ENCODE measurements at places on chromosomes 3 and 15.

GRCh38 chr3:163508206-163508605 is 1570.1 kb downstream of the SI start:
- DNase-seq, result no peak

- no peak for DNase-seq
Measured at GRCh38 chr3:59072681-59073080, 22.9 kb upstream of the CFAP20DC start.

DNA sequence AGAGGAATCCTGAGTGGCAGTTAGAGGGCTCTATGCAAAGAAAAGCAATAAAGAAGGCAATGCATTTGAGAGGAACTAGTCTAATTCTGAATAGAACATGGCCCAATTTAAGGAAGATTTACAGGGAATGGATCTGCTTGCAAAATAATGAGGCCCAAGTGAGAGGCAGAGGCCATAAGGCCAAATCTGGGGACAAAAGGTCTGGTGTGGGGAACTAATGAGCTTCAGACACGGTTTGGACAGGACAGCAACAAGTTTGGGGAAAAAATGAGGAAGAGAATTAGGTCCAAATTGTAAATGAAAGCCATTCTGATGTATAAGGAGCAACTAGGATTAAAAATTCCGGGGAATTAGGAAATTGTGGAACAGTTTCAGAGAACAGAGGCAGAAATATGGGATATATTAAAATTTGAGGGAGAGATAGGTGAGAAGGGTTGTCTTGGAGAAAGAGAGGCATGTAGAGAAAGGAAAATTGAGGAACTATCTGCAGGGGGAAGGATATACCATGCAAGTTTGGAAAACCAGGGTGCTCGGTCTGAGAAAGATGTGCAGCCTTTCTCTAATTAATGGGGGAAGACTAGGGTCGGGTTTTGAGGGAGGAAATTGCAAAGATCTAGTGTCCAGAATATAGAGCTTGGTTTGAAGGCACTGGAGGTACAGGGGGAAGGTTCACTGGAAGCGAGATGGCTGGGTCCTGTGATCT is 73.8 kb downstream of the RBPMS2 start:
- DNase-seq, result no peak

DNA sequence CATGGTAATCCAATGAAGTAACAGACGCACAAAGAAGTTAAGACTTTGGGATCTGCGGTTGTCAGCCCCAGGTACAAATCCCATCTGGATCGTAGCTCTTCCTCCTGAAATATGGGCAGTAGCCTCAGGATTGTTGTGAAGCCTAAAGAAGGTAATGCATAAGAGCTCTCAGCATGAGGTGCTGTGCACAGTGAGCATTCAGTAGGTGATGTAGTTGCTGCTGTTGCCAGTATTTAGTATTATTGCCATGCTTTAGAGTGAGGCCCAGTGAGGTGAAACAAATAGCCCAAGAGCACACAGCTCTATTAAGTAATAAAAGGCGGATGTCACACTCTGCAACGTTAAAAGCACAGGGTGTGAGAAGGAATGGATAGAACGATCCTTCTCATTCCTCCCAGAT is 225.7 kb downstream of the GABRG3 start:
- no peak for DNase-seq

- no peak for DNase-seq
Measured at GRCh38 chr15:31387479-31388118, 61.0 kb downstream of the KLF13 start.

DNA sequence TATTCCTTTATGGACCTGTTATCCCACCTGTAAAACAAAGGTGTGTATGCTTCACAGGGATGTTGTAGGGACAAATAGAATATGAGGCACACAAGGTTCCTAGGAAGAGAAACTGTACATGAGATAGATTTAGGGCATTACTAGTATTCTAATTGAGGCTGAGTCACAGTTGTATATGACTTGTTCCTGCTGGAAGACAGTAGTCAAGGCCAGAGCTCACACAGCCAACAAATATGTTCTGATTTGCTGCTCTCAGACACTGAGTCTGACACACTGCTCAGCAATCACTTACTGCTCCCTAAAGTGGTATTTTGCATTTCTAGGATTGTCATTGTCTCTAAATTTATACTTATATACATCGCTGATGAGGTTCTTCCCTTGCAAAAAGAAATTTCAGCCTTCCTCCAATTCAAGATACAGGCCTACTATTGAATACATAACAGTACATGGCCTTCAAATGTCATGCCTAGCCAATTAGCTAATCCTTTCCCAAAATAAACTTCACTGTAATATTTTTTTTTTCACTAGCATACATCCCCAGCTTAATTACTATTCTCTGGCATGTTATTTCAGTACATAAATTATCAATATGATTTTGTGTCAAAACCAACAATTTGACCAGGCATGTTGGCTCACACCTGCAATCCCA is 69.8 kb downstream of the TIGIT start:
- no peak for DNase-seq

GRCh38 chr3:121165397-121165837 is 257.4 kb downstream of the STXBP5L start:
- DNase-seq, result no peak

- DNase-seq, result no peak
Measured at GRCh38 chr15:63187589-63188226, 1.7 kb upstream of the RAB8B start.

DNA sequence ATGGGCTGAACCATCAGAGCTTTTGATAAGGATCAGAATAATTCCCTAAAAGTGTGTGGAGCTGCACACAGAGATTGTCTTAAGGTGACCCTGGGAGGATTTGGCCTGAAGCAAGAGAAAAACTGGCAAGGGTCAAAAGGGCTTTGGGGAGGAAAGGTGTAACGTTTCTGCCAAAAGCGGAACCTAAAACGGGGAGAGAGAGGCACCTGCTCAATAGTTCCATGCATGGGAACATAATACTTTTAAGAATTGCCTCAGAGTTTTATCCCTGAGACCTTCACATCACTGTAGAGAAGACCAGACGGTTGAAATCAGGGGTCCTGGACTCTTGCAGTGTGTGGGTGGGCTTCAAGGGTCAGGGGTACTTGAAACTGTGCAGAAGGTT is 5.9 kb downstream of the ZNF710 start:
- no peak for DNase-seq

DNA sequence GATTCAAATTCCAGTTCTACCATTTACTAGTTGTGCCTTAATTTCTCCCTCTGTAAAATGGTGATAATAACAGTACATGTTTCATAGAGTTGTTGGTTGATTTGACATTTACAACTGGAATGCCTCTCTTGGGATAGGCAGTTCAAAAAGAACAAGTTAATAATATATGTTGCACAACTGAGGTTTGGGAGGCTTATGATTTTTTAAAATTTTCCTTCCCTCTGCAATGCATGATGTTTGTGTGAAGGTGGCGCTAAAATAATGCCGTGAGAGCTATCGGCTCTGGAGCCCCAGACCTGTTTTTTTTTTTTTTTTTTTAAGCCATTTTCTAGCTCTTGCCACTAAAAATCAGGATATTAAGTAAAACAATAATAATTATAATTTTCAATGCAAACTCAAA is 18.6 kb downstream of the DNAJB11 start:
- DNase-seq, result no peak

- no peak for DNase-seq
Measured at GRCh38 chr3:128554100-128554464, 61.1 kb upstream of the GATA2 start.
